Activated effector memory CD4-positive, alpha-beta T cell treated with Interleukin-2 at 50 U/mL for 16 hours (primary cell): ENCODE measurements at places on chromosomes 12 and 14.

DNA sequence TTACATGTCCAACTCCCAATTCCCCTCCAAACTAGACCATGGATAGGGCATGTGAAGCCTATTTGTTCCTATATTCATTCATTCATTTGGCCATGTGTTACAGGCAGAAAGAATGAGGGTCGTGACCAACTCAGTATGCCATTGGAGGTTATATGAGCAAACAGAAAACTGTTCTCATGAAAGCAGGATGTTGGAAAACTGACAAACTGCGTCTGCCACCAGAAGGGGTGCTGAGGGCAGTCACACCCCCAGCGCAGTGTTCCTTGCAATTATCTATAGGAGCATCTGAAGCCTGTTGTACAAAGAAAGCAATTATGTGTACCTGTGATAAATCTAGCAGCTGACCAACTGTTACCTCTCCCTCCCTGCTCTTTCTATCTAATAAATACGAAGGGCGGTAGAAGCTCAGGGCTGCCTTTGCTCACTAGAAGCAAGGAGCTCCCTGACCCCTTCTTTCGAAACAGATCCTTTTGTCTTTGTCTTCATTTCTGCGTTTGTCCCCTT lies 21.1 kb downstream of the ENTPD5 start:
- no peak for DNase-seq

DNA sequence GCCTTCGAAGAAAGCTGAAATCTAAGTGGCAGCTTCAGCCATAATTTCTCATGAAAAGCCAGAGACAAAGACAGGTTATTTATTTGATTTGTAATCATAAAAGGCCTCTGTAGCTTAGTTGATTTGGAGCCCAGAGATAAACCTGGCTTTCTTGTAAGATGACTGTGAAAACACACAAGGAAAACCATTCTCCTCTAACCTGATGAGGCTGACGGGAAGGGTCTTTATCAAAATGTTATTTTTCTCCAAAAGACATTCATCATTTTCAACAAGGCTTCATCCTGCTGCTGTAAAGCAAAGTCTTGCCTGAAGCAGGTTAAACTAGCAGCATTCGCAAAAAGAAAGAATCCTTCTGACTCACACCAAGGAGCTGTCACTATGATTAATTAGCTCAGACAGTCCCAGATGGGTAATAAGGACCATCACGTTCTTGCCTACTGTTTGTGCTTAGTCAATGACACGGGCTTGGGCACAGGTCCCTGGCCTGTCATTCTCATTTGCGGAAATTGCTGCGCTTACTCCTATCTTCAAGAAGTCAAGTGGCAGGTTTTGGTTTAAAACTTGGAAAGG lies 286.6 kb downstream of the C12orf75 start:
- DNase-seq: no peak

DNA sequence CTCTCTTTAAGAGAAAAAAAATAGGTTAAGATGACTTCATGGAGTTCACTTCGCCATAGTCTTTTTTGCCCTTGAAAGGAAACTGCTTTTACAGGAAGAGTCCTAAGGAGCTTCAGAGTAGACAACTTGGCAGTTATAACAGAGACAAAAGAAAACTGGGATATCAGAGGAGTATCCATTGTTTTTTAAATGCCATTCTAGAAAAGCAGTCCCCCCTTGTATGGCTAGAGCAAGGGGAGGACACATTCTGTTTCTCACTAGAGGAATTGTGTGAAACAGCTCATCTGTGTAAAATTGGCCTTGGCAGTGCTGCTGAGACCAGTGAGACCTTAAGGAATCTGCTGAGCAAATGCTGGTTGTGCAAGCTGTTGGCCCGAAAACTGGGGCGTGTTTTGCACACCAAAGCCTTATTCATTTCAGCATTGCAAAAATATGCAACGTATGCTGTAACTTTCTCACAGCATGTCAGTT lies 128.0 kb downstream of the GPR135 start:
- no peak for DNase-seq

DNA sequence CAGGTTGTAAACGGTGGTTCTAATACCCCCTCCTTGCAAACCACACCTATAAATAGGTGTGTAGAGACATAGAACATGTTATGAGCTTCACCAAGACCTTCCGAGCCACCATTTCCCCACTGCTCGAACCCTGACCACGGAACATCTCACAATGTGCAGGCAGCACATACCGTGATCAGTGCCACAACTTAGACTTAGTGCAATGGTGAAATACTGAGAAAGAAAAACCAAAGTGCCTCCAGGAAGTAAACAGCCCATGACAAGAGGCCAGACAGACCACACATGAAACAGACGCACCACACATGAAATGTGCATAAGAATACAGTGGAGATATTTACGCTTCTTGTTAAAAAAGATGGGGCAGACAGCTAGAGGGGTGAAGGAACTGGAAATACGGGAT lies 166.9 kb upstream of the CCND2 start:
- no peak for DNase-seq

GRCh38 chr12:89709995-89710872 lies 1.6 kb upstream of the ATP2B1 start:
- no peak for DNase-seq
